ENCODE measurements at places on chromosomes 5 and 9. TPM values are rescaled to one million over a fixed set of nuclear protein-coding genes. Genes with fewer than 3 reads are reported as not detected.
A peak's percentile ranks its signal among the peaks of the same experiment; 100 is the strongest.

Gene CTNND2
- not detected for total RNA-seq

Gene LCN15
- not detected for total RNA-seq

Gene LMX1B
- total RNA-seq, result not detected

- DNase-seq, result no peak
These were observed 338.0 kb upstream of the IRX4 start for GRCh38 chr5:2220741-2221140.

DNA sequence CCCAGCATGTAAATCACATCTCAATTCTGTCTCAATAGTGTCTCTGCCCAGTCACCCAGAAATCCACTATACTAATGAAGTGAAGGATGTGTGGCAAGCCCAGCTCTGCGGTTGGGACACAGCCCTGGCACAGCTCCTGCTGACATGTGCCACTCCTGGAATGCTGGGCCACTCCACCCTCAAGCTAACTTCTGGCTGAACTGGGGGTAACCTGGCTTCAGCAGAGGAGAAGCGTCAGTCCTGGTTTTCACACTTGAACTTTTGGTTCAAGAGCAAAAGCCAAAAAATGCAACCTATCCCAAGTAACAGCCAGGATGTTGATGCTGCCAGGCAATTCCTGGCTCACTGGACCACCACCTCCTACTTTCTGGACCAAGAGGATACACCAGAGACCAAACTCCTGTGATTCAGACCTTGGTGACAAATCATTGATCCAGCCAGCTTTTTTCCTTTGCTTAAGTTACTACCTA is 86.4 kb downstream of the ARRDC3 start:
- peak; percentile 93 for DNase-seq

DNA sequence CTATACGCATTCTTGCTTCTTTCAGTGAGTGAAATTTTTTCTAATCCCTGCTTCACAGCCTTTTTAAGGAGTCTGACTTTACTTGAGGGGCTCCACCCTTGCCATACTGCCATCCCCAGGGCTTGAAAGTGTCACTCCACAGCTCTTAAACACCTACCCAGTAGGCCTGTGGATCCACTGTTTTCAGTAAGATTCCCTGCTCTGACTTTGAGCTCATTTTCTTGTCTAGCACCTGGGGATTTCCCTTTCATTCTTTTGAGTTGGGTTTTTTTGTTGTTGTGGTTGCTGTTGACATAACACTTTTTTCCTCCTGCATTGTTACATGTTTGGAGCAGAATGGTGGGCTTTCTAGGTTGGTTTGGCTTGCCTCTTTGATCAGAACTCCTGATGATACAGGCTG is 23.6 kb downstream of the SREK1IP1 start:
- DNase-seq, result no peak

GRCh38 chr9:16102154-16102553 is 549.3 kb downstream of the CCDC171 start:
- DNase-seq, result no peak

GRCh38 chr9:112015736-112016135 is 119.1 kb downstream of the UGCG start:
- DNase-seq, result no peak

GRCh38 chr5:160969645-160970044 is 117.6 kb upstream of the ATP10B start:
- DNase-seq, result no peak

All from GM23248 (cell line).